ENCODE measurements at places on chromosomes 16 and 17.

DNA sequence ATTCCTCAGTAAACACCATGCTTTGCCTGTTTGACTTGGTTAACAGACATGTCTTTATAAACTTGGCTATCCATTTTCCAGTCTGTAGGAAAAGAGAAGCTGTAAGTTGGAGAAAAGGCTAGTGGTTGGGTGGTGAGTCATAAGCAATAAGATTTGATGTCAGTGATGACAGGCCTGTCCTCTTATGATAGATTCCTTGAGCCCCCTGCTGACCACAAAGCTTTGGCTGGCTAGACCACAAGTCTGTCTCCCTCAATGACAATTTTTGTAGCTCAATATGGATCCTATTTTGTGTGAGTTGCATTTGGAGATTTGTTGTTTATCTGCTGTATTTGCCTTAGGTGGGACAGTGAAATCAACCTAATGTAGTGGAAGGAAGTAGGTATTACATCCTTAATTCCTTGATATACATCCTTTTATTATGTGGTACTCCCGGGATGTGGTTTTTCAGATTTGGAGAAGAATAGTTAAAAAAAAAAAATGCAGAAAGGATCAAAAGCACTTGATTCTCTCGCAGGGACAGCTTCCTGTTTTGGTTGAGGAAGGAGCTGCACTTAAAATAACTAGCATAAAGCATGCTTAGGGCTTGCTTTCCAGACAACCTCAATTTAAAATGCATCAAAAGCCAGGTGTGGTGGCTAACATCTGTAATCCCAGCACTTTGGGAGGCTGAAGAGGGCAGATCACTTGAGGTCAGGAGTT, 67.4 kb downstream of the SIAH1 start:
- peak; percentile 30 for DNase-seq

- DNase-seq = no peak
These were observed 148.8 kb upstream of the CORO6 start for GRCh38 chr17:29771546-29771945.

- no peak for DNase-seq
These were observed 80.9 kb upstream of the STAC2 start for GRCh38 chr17:39306509-39307212.

GRCh38 chr16:68658974-68659360, 13.9 kb downstream of the CDH3 start:
- DNase-seq = no peak

DNA sequence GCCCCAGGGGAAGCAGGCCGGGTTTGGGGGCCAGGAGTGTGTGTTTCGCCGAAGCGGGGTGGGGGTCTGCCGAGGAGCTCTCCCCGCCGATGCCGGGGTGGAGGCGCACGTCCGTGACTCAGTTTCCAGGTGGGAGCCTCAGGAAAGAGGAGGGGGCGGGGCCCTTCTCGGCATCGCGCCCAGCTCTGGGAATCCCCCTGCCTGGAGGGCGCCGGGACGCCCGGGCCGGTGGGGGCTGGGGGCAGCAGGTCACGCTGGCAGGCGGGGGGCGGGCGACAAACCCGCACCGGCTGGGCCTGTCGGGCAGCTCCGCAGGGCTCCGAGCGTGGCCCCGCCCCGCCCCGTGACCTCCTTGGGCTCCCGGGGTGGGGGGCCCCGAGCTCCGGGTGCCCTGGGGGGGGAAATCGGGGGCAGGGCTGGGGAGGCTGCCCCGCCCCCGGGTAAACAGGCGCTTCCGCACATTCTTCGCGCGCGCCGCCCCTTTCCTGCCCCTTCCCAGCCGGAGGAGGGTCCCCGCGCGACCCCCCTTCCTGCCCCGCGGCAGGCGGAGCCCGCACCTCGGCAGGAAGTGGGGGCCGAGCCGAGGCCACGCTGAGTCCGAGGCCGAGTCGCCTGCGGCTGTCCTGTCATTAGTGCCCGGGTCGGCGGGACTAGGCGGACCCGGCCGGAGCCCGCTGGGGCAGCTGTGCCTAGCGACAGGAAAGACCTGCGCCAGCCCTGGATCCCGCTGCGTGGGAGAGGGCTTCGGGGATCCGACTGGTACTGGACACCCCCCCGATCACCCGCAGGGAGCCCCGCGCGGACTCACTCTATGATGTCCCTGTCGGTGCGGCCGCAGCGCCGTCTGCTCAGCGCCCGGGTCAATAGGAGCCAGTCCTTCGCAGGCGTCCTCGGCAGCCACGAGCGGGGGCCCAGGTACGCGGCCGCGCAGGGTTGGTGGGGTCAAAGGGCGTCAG, 9.3 kb downstream of the RIPOR1 start:
- no peak for DNase-seq

DNA sequence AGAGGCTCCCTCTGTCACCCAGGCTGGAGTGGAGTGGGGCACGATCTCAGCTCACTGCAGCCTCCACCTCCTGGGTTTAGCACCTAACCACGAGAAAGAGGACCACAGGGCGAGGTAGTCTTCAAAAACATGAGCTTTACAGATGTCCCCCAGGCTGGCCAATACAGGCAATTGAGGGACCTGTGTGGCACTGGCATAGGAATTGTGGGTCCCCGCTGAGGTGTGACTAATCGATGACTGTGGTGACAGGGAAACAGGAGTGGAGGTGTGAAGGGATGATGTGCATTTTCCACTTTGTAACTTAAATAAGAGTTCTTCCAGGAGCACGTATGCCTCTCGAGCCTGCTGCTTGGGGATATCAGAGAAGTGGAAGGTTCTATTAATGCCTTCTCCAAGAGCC, 12.6 kb upstream of the ARHGAP17 start:
- DNase-seq = no peak

GRCh38 chr17:61447358-61447757, 4.9 kb upstream of the TBX4 start:
- DNase-seq = no peak

- DNase-seq = no peak
These were observed 19.6 kb upstream of the COPRS start for GRCh38 chr17:31878703-31879073.
